ENCODE measurements at places on chromosomes 1 and 21.

- DNase-seq, result no peak
Measured at GRCh38 chr1:113616156-113616555, 143.1 kb downstream of the PHTF1 start.

DNA sequence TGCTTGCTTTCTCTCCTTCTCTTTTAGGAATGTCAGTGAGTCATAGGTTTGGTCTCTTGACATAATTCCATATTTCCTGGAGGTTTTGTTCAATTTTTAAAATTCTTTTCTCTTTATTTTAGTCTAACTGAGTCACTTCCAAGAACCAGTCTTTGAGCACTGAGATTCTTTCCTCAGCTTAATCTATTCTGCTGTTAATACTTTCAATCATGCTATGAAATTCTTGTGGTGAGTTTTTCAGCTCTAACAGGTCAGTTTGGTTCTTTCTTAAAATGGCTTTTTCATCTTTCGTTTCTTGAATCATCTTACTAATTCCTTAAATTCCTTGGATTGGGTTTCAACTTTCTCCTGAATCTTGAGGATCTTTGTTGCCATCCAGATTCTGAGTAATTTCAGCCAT is 321.0 kb downstream of the PTBP2 start:
- no peak for DNase-seq

- DNase-seq, result no peak
Measured at GRCh38 chr1:63261736-63262458, 60.5 kb upstream of the FOXD3 start.

DNA sequence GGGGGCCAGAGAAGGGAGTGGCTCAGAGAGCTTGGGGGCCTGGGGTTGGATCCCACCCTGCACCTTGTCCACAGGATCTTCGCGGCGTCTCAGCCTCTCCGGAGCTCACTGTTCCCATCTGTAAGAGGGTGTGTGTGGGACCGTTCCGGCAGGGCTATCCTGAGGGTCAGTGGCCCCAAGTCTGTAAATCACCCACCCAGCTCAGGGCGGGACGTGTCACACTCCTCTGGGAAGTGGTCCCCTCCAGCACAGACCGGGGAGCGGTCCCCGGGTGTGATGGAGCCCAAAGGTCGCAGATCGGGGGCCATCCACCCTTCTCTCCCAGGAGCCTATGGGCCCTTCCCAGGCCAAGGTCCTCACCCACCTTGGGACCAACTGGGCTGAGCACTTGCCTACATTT is 40.0 kb downstream of the KCNAB2 start:
- no peak for DNase-seq

- no peak for DNase-seq
Measured at GRCh38 chr1:38581396-38581795, 278.2 kb downstream of the RRAGC start.

- DNase-seq, result no peak
Measured at GRCh38 chr1:212514056-212514614, 81.4 kb downstream of the NENF start.

- no peak for DNase-seq
Measured at GRCh38 chr1:215517441-215517891, 49.6 kb upstream of the KCTD3 start.

DNA sequence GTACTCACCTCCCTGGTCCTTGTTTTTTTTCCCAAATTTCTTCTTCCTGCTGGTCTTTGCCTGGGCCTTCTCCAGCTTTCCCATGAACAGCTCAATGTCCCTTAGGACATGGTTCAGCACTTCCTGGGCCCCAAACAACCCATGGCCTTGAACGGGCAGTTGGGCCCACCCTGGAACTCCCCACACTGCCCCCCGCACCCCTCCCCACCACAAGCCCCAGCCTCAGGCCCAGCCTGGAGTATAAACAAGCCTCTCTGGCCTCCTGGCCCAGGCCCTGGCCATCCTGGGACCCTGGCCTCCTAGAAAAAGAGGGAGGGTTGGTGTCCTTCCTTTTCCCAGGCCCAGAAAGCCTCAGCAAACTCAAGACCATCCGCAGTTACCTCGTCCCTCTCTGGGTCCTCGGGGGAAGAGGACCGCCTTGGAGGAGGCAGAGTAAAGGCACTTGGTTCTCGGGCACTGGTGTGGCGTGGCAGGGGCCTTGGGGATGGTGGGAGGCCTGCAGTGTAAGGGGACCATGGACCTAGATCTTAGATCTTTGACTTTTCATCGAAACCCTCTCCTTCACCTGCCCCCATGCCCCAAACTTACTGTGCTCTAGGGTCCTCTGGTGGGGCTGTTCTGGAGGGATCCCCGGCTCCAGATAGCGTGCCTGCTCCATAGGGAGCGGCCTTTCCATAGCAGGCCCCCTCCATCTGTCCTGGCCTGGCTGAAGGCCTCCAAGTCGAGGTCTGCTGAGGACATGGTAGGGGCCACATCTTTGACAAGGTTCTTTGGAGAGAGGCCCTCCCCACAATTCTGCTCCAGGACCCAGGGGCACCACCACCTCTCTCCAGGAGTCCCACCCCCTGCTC is 5.6 kb downstream of the EPS8L3 start:
- DNase-seq, result no peak

- no peak for DNase-seq
Measured at GRCh38 chr1:206757524-206758266, 12.9 kb upstream of the IL19 start.

GRCh38 chr1:213075725-213076124 is 24.7 kb downstream of the RPS6KC1 start:
- DNase-seq, result no peak

- DNase-seq, result peak; percentile 50
Measured at GRCh38 chr1:201309416-201309815, 26.1 kb downstream of the PKP1 start.

DNA sequence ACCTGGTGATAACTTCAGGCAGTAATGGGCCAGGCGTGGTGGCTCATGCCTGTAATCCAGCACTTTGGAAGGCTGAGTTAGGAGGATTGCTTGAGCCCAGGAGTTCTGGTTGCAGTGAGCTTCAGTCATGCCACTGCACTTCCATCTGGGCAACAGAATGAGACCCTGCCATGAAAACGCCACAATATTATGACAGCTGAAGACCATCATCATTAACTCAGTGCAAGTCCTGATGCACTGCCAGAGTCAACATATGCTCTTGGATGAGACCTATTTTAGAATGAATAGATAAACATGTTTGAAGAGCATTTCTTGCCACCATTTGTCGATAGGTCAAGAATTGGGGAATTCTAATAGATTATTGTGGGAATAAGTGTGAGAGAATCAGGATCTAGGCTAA is 26.4 kb downstream of the HENMT1 start:
- DNase-seq, result no peak

DNA sequence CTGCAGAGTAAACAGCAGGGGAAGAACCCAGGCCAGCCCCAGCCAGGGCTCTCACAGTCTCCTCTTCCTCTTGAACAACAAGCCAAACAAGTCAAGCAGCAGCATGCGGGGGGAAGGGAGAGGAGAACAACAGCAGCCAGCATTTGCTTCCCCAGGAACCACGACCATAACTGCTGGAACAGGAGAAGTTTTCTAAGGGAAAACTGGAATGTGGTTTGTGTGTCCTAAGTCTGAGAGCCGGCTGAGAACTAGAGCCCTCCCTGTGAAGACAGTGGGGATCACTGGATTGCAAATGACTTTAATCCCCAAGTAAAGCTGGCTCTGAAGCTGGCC is 48.2 kb downstream of the COQ8A start:
- DNase-seq, result no peak

DNA sequence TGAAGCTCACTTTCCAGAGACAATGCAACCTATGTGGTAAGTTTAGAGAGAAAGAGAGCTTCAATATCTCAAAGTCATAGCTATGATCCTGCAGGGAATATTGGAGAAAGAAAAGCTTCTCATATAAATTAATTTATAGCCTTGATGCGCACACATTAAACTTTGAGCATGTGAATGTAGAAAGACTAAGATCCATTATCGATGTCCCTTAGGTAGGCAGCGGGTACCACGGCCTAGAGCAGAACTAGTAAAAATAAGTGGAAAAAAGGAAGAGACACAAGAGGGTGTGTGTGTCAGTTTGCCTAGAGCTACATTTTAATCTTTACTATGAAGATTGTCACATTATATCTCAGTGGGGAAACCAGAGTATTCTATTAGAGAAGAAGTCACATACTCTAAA is 685.6 kb downstream of the AMY1C start:
- no peak for DNase-seq

- no peak for DNase-seq
Measured at GRCh38 chr1:83505148-83505547, 493.8 kb downstream of the TTLL7 start.

GRCh38 chr1:8902765-8903164 is 24.3 kb upstream of the ENO1 start:
- no peak for DNase-seq

DNA sequence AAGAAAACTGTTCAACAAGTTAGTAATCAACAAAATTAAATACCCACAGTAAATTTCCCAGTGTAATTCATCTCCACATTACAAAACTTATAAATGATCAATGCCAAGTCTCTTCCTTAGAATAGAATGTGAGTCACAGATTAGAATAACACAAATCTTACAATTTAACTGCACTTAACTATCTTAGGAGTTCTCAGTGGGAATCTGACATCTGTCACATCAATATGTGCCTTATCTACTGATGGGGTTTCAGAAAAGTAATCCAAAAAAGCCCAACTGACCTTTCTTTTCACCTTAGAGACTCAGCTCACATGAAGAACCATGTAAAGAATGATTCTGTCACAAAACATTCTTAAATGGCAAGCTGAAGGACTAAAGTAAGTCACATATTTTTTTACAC is 141.4 kb downstream of the RERE start:
- DNase-seq, result no peak

- DNase-seq, result no peak
Measured at GRCh38 chr1:31102501-31102950, 37.0 kb upstream of the PUM1 start.

DNA sequence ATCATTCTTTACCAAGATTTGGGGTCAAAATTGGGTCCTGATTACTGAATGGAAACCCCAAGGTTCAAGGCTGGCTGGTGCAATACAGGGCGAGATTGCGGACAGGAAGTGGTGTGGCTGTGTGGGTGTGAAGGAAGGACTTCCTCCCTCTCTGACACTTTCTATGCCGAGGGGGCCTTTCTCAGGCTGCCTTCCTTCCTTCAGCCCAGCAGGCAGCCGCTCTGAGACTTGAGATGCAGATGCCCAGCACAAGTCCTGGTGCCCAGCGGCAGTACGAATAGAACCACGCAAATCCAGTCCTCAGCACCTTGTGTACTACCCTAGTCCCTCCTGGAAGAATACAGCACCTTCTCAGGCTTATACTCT is 16.3 kb downstream of the BATF3 start:
- no peak for DNase-seq

GRCh38 chr1:240466509-240466908 is 145.4 kb downstream of the GREM2 start:
- no peak for DNase-seq

DNA sequence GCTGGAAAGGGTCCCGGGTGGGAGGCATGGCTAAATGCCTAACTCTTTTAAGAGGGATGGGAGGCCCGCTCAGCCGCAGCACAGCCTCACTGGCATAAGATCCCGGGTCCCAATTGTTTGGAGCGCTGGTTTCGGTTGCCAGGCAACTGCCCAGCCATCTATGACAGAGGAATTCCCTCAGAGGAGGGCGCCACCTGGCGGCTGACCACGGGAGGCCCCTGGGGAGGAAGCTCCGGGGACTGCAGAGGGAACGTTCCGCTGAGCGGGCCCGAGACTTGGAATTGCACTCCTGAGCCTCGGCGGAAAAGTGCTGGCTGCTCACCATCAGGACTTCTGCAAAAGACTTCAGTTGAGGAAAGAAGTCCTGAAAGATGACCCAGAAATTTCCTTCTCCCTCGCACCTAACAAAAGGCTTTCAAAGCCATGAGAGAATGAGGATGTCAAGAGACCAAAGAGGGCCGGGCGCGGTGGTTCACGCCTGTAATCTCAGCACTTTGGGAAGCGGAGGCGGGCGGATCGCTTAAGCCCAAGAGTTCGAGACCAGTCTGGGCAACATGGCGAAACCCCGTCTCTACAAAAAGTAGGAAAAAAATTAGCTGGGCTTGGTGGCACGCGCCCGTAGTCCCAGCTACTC is 1.1 kb upstream of the ELAPOR1 start:
- DNase-seq, result no peak

DNA sequence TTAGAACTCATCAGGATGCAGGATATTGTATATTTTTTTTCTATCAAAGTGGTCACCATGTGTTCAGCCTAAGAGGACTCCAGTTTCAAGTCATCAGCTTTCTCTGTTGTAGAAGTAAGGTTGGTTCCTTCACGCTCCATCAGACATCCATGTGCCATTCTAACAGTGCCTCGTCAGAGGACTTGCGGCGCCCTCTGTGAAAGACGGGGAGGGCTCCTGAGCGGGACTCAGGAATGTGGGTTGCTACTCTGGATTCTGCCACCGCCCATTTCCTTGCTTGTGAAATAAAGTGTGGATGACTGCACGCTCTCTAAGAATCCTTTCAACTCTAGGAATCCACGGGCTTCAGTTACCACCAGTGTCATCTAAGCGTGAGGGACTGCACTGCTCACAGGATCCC is 593.5 kb downstream of the KIF26B start:
- DNase-seq, result no peak

DNA sequence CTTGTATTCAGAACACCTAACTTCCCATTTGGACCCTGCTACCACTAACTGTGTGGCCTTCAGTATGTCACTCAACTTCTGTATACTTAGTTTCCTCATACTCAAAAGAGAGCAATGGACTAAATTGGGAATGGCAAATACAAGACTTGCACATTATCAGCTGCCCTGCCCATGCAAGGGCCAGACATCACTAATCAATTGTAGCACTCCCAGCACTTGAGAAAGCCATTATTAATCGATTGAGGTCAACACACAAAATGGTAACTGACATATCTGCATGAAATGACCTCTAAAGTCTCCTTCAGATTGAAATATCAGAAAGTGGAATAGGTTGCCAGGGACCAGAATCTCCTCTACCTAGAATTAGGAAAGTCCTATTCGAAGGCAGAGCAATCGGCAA is 59.2 kb downstream of the MT1HL1 start:
- no peak for DNase-seq

- no peak for DNase-seq
Measured at GRCh38 chr1:20037877-20038276, 32.1 kb upstream of the PLA2G5 start.

DNA sequence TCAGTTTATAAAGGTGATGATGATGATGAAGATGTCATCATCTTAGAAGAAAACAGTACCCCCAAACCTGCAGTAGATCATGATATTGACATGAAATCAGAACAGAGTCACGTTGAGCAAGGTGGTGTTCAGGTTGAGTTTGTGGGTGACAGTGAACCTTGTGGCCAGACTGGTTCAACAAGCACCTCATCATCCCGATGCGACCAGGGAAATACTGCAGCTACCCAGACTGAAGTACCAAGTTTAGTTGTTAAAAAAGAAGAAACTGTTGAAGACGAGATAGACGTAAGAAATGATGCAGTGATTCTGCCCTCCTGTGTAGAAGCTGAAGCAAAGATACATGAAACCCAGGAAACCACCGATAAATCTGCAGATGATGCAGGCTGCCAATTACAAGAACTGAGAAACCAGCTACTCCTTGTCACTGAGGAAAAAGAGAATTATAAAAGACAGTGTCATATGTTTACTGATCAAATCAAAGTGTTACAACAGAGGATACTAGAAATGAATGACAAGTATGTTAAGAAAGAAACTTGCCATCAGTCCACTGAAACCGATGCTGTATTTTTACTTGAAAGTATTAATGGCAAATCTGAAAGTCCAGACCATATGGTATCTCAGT is 16.0 kb upstream of the CHAF1B start:
- no peak for DNase-seq
